Activated T-helper 1 cell treated with anti-CD3 and anti-CD28 coated beads, Interleukin-2, amount 50 U/mL, for 16 hours (primary cell): ENCODE measurements at places on chromosomes 4 and X.

DNA sequence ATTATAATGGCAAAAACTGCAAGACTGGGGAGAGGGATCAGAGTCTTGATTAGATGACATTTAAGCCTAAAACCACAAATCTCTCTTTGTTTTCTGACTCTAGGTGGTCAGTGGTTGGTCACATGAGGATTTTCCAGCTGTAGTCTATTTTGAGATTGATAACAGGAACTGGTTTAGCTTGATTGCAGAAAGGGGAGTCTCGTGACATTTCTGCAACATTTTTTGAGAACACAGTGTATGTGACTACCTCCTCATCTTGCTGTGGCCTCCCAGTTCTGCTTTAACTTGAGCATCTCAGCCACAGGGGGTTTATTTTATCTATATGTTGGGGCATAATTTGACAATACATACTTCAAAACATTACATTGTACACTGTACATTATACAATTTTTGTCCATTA, 726.4 kb upstream of the MAGEB2 start:
- no peak for DNase-seq

- DNase-seq = no peak
Measured at GRCh38 chrX:38318196-38318595, 9.1 kb downstream of the RPGR start.

- DNase-seq = no peak
Measured at GRCh38 chr4:163833669-163834068, 339.2 kb downstream of the TMA16 start.

DNA sequence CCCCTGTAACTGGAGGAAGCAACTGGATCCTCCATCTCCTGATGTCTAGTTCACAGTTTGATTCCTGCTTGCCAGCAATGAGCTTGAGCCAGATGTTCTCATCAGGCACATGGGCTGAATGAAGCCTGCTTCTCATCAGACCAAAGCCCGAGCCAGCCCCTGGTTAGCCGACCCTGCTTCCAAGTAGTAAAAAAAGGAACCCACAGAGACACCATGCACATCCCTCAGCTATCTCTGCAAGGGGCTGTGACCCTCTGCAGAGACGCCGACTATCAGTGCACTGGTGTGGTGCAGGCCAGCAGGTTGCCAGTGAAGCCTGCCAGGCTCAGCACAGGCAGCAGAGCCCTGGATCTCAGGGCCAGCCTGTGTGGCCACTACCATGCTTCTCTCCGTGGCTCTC, 2.8 kb downstream of the DCTD start:
- DNase-seq = no peak

GRCh38 chr4:27094783-27095182, 234.1 kb downstream of the STIM2 start:
- DNase-seq = no peak

GRCh38 chr4:102492531-102493241, 8.5 kb upstream of the NFKB1 start:
- DNase-seq = no peak

GRCh38 chrX:153055871-153056749, at the start of gene PNMA3:
Gene PNMA3, plus strand, starts transcription at chrX:153056470. Its CDS starts 586 bp downstream, at chrX:153057056.
- DNase-seq = no peak

DNA sequence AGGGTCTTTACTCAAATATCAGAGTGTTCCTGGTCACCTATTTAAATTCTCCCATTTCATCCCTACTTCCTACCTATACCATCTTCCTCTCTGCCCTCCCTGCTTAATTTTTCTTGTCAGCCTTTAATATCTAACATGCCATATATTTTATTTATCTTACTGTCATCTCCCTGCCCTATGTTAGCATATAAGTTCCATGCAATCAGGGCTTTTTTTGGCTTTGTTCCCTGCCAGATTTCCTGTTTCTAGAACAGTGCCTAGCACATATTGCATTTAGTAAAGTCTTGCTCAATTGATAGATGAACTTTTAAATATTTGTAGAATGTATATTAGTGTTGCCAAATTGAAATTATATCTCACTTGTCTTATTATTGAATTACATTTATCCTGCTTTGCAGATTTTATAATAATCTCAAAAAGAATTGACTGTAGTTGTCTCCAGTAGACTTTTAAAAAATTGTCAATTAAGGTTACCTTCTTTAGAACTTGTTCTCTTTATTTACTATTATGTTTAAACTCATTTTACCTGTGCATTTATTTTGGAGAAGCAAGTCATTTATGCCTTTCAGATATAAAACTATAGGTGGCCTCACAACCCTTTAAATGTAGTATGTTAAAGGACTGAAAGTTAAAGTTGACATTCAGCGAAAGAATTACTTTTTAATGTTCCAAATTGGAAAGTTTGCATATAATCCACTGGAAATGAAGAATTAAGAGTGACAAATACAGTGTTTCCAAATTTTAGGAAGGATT, 108.2 kb upstream of the BMPR1B start:
- no peak for DNase-seq

DNA sequence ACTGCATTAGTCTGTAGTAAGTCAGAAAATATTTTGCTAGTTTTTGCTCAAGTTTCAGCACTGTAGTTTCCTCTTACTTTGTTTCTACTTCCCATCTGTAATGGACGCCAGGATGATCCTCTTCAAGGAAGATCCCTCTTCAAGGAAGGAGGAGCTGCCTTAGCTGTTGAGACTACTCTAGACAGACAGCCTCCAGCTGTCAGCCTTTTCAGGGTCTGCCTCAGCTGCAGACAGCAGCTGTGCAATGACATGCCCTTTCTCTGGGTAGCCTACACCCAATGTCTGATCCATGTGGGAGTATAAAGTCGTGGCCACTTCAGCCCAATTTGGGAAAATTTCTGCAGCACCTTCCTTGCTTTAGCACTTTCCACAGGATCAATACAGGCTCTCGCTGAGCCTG, 281.0 kb upstream of the MAOA start:
- no peak for DNase-seq

GRCh38 chr4:7473081-7473480, 38.4 kb upstream of the PSAPL1 start:
- DNase-seq = no peak

DNA sequence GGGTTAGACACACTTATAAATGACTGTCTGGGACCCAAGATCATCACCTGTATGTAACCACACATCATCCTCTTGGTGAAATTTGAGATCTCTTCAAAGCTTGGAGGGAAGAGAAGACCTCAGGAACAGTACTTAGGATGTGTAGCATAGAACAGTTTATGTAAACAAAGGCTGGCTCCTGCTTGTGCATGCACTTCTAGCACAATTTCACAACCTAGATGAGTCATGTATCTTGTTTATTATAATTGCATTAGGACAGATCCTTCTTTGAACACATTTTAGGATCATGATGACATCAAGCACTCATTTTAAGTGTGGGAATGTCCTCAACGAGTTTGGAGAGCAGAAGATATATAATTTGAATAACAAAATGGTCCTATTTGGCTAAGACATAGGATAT, 26.3 kb upstream of the ZMAT1 start:
- no peak for DNase-seq

DNA sequence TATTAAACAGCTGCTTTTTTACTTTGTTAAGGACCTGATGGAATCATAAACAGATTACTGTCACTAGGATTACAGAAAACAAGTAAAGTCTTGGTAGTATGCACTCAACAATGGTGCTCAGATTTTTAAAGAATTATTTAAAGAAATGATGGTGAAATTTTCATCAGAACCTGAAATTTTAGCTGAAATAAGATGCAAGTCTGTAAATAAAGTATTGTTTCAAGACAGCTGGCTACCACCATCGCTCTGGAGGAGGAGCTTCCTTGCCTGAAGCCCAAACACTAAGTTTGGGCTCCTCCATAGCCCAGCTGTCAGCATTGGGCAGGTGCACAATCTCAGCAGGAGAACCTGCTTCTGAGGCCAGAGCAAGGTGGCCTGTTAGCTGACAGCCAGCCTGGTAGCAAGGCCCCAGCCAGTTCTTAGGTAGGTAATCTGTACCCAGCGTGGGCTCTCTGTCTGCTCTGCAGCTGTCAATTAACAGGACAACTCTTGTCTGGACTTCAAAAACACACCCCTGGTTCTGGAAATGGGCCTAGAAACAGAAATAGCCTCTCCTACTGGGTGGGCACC, 4.6 kb downstream of the GAB1 start:
- DNase-seq = no peak

DNA sequence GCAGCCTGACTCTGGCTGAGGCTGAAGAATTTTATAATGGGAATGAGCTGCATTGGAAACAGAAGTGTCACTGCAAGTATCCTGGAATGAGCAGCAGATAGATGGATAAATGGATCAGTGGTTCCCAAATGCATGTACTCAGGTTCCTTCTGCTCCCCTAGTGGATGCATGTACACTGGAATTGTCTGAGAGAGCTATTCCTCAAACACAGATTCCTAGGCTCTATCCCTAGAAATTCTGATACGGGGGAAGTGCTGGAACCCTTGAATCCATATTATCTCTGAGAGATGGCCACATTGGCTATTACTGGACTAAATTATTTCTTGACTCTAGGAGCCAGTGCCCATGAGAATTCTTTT, 64.8 kb downstream of the TMEM131L start:
- DNase-seq = no peak

GRCh38 chr4:144873226-144873990, 224.6 kb downstream of the ANAPC10 start:
- DNase-seq = no peak

- DNase-seq = no peak
Measured at GRCh38 chrX:106897259-106897658, 5.9 kb downstream of the RIPPLY1 start.

GRCh38 chr4:182740256-182740655, 176.9 kb downstream of the DCTD start:
- DNase-seq = no peak

DNA sequence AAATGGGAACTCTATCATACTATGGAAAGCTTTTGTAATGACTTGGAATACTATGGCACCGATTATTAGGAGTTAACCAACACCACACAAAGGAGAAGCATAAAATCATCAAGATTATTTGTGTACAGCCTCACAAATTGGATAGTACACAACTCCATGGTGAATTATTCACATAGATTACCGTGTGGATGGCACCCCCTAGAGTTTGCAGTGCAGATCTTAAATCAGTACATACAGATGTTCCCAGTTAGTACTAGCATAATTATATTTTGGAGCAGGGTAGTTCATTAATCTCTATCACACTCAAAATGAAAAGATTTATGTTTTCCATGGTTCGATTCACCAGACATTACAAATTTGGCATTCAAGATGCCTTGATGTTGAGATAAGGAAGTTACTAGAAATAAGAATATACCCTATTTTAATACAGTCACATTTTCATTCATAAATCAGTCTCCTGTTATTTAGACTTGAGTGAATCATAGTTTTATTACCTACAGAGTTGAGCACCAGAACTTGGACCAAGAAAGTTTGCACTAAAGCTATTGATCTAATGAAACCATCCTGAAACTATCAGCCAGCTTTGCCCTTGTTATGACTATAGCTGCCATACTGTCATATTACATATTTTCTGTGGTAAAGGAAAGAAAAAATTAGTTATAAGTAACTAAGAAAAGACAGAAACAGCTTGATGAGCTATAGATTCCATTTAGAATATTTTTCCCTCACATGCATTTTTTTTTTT, 531.8 kb downstream of the GLUD2 start:
- no peak for DNase-seq

DNA sequence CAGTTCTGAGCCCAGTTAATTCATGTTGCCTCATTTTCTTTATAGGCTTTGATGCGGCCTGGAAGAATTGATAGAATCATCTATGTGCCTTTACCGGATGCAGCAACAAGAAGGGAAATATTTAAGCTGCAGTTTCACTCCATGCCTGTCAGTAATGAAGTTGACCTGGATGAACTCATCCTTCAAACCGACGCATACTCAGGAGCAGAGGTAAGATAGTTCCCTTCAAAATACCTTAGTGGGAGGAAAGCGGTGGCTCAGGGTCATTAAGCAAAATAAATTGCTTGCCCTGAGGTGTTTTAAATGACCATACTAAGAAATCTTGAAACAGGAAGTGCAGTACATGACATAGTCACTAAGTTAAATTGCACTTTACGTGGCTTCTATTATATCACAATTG, 140.6 kb upstream of the SPRY1 start:
- DNase-seq = no peak

DNA sequence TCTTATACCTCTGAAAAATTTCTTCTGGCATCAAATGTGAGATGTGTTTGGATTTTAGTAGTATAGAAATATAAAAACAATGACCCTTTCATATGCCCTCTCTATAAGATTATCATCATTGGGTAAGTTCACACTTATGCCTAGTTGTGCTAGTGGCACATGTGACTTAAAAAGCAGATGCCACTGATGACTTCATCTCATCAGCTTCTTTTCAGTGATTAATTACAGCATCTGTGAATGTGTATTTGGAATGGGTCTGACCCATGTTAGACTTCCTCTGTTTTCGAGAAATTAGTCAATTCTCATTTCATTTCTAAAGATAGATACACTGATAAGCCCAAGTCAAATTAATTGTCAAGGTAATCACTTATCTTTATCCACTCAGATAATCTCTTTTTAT, 698.7 kb downstream of the GABRG1 start:
- no peak for DNase-seq

DNA sequence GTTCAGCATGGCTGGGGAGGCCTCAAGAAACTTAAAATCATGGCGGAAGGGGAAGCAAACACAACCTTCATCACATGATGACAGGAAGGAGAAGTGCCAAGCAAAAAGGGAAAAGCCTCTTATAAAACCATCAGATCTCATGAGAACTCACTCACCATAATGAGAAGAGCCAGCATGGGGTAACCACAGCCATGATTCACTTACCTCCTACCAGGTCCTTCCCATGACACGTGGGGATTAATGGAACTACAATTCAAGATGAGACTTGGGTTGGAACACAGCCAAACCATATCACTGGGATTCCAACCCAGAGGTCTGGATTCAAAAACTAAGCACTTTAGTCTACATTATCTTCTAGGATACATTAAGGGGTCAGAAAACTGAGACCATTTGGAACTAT, 609.6 kb upstream of the SPANXN1 start:
- no peak for DNase-seq

GRCh38 chrX:15988661-15989603, 134.3 kb upstream of the AP1S2 start:
- DNase-seq = no peak

DNA sequence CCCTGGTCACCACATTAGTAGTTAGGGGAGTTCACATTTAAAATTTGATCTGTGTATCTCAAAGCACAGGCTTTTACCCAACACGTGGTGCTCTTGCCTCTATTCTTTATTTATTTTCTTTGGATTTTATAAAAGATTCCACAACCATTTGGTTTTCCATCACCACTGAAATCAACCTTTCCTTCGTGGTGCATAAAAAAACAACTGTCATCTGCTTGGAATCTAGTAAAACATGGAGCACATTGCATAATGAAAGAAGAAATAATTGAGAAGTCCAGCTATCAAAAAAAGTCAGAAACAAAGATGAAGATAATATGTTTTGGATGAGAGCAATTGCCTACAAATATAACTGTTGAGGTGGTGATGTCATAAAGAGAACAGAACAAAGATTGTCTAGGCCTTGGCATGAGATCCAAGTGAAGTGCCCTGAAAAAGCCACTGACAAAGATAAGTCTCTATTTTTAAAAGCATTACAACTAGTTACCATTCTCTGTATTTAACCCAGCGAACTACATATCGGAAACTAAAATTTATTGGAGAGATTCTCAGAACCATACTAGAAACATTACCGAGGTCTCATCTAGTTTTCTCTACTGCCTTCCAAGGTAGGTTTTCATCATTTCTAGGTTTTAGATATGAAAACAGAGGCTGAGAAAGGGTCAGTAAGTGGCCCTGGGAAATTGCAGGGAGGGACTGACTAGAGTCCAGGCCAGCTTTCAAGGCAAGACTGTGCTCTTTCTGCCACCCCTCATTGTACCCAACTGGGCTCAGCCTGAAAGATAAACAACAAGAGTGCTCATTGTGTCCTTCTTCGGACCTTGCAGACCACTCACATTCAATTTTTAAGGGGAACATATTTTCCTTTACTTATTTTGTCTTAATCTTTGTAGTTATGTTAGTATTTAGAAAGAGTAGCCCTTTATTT, 127.3 kb downstream of the MAD2L1 start:
- DNase-seq = no peak
